Fibroblast of the conjunctiva (primary cell): ENCODE measurements at places on chromosomes 2 and 18.

GRCh38 chr2:29012211-29012681 is 31.1 kb downstream of the TOGARAM2 start:
- DNase-seq = no peak

- DNase-seq = no peak
Observed at GRCh38 chr2:459931-460330, 172.0 kb upstream of the ALKAL2 start.

GRCh38 chr18:45057955-45058600 is 377.4 kb downstream of the SETBP1 start:
- DNase-seq = no peak

GRCh38 chr2:212274215-212274614 is 264.4 kb downstream of the ERBB4 start:
- DNase-seq = no peak

DNA sequence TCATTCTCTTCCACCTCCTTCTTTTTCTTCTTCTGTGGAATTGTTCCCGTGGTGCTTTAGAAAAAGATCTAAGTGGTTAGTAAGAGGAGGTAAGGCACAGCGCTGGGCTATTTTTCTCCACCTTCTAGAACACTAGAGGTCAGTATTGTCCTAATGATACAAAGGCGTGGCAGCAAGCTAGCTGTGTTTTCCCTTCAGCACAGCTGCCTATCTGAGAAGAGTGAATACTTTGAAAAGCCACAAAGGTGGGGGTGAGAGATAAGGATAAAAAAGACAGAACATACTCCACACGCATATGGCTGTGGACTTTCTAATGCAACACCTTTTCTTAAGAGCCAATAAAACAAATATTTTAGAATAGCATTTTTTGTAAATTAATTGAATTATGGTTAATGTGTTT is 2.1 kb downstream of the CNTNAP5 start:
- DNase-seq = peak; percentile 22

DNA sequence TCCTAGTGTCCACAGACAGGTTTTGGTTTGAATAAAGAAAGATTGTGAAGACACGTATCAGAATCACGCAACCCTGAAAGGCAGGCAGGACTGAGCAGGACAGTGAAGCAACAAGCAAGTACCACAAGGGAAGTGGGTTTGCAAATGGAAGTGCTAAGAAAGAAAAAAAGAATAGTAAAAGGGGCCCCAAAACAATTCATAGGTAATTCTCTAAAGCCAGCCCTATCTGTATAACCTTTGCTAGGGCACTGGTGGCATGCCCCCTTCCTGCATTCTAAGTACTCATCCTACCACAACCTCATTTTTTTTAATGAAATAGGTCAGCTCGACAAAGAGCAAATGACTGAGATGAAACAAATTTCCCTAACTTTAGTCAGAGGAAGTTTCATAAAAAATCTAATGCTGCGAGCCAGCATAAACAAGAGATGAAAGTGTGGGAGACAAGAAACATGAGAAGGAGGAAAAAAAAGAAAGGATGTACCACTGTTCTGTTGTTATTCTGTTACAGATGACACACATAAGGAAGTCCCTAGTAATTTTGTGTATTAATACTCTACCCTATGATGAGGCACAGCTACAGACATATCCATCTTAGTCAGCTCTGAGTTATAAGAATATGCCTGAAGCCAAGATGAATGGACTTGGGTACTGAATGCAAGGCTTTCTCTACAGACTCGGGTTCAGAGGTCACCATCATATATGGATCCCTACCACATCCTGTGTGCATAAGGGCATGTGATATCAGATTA is 32.2 kb downstream of the IKZF2 start:
- DNase-seq = peak; percentile 43

DNA sequence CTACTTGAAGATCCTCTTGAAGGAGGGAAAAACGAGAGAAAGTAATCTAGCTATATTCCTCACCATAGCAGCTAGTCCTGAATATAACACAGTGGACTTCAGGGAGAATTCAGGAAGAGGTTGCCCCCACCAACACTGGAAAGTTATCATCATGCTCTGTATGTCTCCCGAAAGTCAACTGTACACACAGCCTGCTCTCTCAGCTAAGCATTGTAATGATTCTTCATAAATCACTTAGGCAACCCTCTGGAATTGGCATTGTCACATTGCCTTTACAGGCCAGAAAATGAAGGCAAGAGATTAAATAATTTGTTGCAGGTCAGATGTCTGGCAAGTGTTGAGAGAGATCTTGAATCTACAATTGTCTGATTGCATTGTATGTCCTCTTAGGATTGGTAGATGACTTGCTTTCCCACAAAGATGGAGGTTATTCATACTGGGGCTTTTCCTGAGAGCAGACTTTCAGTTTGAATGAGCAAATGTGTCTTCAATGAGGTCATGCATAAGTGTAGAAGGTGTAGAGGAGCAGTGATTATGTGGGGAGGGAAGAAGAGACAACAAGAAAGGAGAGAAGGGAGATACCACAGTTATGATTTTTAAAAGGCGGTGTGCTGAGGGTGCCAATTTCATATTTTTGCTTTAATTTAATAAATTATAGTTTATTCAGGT is 667.2 kb downstream of the DCDC2C start:
- DNase-seq = no peak

GRCh38 chr2:172672114-172672513 is 63.5 kb upstream of the RAPGEF4 start:
- DNase-seq = no peak

DNA sequence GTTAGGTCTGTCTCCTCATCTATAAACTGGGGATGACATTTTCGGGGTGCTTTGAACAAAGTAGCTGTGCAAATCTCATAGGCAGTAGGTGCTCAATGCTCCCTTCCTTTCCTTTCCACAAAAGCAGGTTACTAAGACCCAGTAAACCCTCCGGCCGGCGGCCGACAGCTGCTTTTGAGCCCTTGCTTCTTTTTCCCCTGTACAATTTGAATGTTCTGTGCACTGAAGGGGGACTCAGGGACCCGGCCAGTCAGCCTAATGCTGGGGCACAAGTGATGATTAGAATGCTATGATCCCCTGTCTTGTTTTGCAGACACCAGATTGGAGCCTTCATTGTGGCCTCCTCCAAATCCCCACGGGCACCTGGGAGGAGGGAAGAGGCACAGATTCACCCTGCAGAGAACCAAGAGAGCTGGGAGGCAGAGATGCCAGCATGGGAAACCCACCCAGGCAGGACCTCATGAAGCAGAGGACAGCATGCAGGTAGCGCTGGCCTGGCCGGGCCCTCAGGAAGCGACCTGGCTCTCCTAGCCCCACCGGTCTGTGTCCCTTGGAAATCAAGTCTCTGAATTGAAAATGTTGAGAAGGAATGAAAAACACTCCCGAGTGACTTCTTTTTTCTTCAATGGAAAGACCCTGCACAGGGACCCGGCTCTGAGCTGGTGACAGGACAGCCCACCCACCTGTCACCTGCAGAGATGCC is 128.6 kb upstream of the HDAC4 start:
- no peak for DNase-seq

DNA sequence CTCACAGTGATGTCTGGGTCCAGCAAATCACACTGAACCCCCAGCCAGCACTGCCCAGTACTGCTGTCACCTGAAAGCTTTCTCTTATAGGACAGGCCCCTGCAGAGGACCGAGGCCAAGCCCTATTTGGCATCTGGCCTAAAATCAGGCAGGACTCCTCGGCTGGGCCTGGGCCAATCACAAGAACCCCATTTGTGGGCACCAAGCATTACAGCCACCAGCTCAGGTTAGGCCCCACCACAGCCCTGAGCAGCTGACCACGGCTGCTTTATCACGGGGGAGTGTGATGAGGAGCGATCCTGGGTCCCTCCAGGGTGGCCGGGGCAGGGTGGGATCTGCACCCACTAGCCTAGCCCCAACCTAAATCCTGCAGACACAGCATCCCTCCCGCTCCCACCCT is 8.2 kb downstream of the BIN1 start:
- no peak for DNase-seq

- DNase-seq = no peak
Observed at GRCh38 chr2:50922506-50922905, 109.4 kb downstream of the NRXN1 start.

- DNase-seq = no peak
Observed at GRCh38 chr2:135638825-135639224, 102.8 kb upstream of the UBXN4 start.

- peak; percentile 27 for DNase-seq
Observed at GRCh38 chr2:212995920-212996319, 155.5 kb downstream of the IKZF2 start.

- no peak for DNase-seq
Observed at GRCh38 chr2:207825978-207826377, 56.3 kb upstream of the FZD5 start.

GRCh38 chr2:98486374-98486981 is 41.8 kb downstream of the INPP4A start:
- no peak for DNase-seq

DNA sequence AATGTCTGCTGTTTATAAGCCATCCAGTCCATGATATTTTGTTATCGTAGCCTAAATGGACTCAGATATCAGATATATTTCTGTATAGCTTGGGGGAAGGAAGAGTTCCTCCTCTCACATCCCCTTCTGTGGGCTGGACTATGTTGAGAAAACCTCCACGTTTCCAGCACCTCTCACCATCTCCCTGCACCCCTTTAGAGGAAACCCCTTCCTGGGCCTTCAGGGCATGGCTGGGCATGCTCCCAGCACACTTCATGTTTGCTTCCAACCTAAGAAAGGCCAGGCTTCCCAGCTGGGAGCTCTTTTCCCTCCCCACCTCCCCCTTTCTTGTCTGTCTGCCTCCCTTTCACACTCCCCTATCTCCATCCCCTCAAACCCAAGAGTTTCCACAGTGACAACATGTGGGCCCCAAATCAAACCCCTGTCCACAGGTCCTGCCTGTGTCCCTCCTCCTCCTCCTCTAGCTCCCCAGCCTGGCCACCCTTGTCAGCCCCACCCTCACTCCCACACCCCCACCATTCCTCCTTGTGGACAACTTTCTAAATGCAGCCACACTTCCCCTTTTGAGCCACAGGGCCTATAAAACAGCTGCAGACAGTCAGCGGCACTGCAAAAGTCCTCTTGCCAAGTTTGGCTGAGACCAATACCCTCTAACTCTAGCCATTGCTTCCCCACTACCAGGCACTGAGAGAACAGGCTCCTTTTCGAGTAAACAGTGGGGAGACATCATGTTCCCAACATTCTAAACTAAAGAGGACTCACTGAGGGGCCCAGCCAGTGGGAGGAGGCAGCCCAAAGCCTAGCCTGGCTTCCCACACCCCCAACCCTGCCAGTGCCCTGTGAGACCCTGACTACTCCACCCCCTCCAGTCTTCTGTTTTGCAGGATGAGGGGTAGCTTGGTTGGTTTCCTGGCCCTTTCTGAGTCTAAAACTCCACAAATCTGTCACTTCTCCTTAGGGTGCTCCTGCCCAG is 120.5 kb downstream of the ZFP36L2 start:
- DNase-seq = no peak

- no peak for DNase-seq
Observed at GRCh38 chr2:234022424-234022823, 28.1 kb upstream of the SPP2 start.

DNA sequence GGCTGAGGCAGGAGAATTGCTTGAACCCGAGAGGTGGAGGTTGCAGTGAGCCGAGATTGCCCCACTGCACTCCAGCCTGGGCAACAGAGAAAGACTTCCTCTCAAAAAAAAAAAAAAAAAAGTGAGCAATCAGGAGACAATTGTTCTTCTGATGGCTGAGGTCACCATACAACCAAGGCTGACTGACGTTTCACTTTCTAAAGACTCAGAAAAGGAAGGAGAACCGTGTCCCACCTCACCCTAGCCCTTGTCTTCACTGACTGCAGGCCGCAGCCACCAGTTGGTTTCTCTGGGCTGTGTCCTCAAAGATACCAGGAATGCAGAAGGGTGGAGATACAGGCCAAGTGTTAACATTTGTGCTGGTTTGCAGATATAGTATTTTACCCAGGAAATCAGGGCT is 7.7 kb upstream of the SLC35F6 start:
- no peak for DNase-seq

DNA sequence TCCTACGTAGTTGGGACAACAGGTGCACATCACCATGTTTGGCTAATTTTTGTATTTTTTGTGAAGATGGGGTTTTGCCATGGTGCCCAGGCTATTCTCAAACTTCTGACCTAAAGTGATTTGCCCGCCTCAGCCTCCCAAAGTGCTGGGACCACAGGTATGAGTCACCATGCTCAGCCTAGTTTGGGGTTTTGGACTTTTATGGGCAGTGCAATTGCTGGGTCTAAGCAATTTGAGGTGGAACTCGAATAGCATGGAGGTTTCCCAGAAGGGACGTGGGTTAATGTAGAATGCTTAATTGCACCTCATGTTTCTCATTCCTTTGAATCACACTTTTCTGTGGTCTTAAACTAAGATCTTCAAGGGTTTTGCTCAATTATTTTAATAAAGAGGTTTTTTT is 102.3 kb upstream of the EPHA4 start:
- no peak for DNase-seq

DNA sequence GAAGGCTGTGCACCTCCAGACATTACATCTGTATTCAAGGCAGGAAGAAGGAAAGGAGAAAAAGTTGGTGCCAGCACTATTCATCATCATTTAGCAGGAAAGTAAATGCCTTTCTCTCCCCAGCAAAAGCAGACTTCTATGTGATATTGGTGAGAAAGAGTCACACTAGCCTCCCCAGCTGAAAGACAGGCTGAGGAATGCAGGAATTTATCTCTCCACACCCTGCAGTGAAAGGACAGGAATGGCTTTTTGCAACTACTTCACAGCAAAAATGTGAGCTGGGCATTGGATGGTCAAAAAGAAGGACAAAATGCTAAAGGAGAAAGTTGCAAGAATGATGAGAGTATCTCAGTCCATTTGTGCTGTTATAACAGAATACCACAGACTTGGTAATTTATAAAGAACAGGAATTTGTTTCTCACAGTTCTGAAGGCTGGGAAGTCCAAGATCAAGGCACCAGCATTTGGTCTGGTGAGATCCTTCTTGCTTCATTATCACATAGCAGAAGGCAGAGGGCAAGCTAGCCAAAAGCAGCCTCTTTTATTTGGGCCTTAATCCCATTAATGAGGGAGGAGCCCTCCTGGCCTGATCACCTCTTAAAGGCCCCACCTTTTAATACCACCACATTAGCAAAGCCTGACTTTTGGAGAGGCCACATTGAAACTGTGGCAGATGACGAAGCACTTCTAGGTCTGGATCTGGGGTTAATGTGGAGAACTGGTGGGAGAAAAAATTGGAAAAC is 388.1 kb upstream of the SLC14A2 start:
- no peak for DNase-seq

- no peak for DNase-seq
Observed at GRCh38 chr2:12074126-12074844, 327.9 kb downstream of the LPIN1 start.

GRCh38 chr2:104344985-104345384 is 508.9 kb upstream of the POU3F3 start:
- DNase-seq = no peak

- no peak for DNase-seq
Observed at GRCh38 chr2:128832946-128833663, 514.4 kb upstream of the HS6ST1 start.

- peak; percentile 2 for DNase-seq
Observed at GRCh38 chr18:11570769-11571412, 38.5 kb upstream of the SLC35G4 start.

- DNase-seq = peak; percentile 91
Observed at GRCh38 chr2:223815186-223815883, 22.0 kb downstream of the AP1S3 start.
